Activated CD4-positive, CD25-positive, alpha-beta regulatory T cell treated with anti-CD3 and anti-CD28 coated beads, Interleukin-2, amount 50 U/mL, for 24 hours (primary cell): ENCODE measurements at places on chromosomes 1 and 21.

- no peak for ATAC-seq
Observed at GRCh38 chr1:191963286-191963685, 195.0 kb upstream of the RGS18 start.

DNA sequence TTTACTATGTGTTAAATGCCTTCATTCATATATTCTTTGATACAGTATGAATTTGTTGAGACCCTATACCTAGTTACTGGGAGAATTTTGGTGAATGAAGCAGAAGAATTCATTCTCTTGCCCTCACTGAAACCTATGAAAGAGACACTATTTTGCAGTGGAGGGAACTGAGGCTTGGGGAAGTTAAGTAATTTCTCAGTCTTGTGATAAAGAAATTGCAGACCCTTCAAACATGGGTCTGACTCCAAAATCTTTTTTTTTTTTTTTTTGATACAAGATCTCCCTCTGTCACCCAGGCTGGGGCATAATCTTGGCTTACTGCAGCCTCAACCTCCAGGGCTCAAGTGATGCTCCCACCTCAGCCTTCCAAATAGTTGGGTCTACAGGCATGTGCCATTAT lies 132.1 kb downstream of the DNM3 start:
- no peak for ATAC-seq

GRCh38 chr1:243433737-243434370 lies 178.0 kb downstream of the SDCCAG8 start:
- no peak for ATAC-seq

DNA sequence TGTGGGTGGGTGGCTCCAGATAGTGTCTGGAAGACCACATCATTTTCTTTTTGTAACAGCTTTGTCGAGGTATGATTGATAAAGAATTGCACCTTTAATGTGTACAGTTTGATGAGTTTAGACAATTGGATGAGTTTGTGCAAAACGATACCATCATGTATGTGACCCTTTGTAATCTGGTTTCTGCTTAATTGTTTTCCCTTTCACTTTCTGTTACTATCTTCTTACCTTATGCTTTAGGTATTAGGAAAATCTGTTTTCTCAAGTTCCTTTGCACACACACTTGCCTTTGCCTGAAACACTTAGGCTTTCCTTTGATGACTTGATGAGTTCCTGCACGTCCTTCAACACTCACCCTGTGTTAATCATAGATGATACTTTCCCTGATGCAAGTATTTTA lies 6.8 kb downstream of the OR10Z1 start:
- ATAC-seq, result no peak

DNA sequence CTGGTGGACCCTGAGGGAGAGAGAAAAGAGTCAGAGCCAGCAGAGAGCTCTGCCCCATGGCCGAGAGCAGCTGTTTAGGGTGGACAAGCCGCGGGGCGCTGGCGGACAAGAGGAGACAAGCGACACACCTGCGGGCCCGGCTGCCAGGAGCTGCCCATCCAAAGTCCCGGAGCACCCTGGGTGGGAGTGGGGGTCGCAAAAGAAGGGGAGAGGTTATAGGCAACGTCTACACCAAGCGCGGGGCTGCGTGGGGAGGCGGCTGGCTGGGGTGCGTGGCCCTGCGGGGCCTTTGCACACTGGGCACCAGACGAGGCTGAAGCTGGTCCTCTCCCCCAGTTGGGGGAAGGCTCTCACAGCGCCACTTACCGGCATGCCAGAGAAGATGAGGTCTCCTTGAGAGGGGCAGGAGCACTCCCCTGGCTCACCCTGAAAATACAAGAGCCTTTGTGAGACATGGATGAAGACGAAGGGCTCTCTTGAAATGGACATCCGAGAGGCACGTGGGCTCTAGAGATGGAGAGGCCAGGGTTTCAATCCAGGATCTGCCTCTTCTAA lies 24.1 kb downstream of the COL16A1 start:
- ATAC-seq, result no peak

GRCh38 chr1:218633238-218633988 lies 288.3 kb downstream of the TGFB2 start:
- ATAC-seq, result no peak

DNA sequence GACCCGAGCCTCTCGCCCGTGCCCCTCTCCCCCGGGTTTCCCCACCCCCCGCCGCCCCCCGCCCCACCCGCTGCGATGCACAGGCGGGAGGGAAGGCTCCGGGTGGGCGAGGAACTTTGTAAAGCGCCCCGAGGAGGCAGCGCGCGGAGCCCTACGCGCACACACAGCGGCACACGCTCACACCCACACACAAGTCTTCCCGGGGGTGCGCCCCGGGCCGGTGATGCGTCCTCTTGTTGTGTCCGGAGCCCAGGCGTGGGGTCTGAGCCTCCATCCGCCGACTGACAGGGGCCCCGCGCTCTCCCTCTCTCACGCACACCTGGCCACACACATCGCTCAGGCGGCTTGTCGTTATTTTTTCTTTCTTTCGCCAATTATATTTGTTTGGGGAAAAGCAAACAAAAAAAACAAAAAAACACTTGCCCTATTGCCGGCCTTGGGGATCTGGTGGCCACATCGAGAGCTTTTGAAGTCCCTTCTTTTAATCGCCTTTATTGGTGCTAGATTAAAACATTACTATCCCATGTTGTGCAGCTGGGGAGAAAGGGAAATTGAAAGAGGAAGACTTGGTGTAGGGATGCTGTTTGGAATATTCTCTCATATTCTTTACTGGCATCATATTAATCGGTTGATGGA lies 770 bp downstream of the NTNG1 start:
- ATAC-seq, result no peak

GRCh38 chr1:84159533-84160240 lies 15.6 kb downstream of the PRKACB start:
- no peak for ATAC-seq

DNA sequence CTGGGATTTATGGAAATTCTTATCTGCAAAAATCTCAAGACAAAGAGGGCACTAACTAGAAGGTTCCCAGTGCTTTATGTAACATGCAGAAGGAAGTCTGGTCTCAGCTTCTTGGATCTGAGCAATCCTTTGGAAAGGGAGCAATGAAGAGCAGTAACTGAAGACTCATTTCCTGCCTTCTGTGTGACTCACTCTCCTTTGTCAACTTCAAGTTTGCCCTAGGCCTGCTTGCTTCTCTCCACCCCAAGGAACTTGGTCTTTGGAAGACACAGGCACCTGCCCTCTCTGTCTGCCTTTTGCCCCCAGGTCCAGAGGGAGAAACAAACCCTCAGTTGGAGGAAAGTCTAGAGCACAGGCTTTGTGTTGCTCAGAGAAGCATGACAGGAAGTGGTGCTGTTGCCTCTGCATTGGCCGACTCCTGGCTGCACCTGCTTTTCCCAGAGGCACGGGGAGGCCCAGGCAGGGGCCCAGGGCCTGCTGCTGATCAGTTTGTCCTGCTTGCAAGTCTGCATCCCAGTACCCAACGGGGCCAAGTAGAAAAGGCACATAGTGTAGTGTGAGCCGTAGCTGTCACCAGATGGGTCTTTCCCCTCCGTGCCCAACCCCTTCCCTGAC lies 137.2 kb downstream of the DHRS3 start:
- ATAC-seq, result peak; percentile 78

- no peak for ATAC-seq
Observed at GRCh38 chr1:152109231-152109997, 5.8 kb downstream of the TCHH start.
